ENCODE measurements at places on chromosomes 12 and 14.

DNA sequence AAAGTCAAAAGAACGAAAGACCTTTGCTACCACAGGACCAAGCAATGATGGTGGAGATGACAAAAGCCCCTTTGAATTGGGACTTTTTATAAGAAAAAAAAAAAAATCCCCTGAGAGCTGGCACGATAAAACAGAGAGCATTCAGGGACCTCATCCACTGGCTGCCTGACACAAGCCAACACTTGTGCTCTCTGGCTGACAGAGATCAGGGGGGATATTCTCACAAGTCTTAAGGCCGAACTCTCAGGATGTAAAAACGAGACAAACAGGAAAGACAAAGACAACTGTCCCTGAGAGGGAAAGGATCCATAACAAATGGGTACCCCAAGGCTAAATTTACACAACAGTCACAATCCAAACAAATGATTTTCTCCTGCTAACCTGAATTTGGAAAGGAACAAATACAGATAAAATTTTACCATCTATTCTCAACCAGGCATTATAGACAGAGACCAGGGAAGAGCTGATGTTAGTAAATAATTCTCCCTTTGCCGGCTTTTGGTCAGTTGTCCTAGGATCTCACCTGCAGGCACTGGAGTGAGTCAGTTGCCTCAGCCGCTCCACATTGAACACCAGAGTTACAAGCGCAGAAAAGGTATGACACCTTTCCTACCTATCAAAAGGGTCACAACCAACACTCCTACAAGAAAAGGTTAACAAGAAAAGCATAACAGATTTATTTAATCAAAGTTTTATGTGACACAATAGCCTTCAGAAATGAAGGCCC, 37.9 kb upstream of the GARIN6 start:
- DNase-seq, result peak; percentile 54

GRCh38 chr14:75736845-75737485, 75.9 kb downstream of the TTLL5 start:
- no peak for DNase-seq

DNA sequence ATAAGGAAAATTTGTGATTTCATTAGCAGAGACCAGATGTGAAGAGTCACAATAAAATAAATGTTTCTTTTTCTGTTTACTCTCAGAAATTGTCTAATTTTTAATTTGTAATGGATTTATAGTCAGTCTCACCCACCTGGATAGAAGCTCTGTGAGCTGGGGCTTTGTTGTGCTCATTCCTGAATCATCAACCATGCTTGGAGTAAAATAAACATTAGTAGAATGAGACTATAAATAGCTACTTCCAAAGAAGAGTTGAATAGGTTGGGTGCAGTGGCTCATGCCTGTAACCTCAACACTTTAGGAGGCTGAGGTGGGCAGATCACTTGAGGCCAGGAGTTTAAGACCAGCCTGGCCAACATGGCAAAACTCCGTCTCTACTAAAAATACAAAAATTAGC, 185.3 kb upstream of the FBXO33 start:
- DNase-seq, result no peak

- no peak for DNase-seq
These were observed 54.3 kb downstream of the PLCZ1 start for GRCh38 chr12:18683327-18684013.

GRCh38 chr12:49346659-49347310, at the start of gene DNAJC22:
TSS of gene DNAJC22 (plus strand) at chr12:49346888. CDS start at chr12:49348873, 1,985 bp downstream.
- no peak for DNase-seq

- no peak for DNase-seq
These were observed 2.2 kb downstream of the PCBP2 start for GRCh38 chr12:53453953-53454640.

DNA sequence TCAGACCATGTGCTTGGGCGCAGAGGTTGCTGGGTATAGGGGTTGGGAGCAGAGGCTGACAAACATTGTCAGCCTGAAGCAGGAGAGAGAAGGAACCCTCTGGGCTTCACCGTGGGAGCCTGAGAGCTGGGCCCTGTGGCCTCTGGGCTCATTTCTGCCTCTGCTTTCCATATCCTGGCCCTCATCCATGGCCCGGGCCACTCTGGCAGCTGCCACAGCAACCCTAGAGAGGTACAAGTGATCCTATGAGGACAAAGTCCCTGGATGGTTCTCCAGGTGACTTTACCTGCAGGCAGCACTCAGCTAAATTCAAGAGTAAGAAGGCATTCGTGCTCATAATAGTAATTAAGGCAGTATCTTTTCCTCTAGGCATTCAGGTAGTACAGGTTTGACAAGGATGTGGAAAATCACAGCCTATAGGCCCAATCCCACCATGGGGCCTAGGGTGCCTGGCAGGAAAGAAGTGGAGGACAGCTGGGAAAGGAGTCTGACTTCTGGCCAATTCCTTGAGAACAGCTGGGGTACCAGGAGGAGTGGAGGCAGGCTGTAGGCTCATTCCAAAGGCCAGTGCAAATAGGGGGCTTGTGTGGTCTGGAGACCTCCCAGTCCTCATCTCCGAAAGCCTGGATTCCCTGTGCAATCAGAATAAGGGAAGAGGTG, 3.6 kb upstream of the TTC7B start:
- DNase-seq, result no peak

- no peak for DNase-seq
These were observed at the start of gene KRT4 for GRCh38 chr12:52813885-52814709. TSS of gene KRT4 (minus strand) at chr12:52814116. CDS start at chr12:52814058, 58 bp downstream.

GRCh38 chr12:105554223-105554678, 223.8 kb downstream of the C12orf75 start:
- DNase-seq, result no peak

GRCh38 chr12:33432992-33433391, 6.6 kb downstream of the SYT10 start:
- no peak for DNase-seq

- DNase-seq, result no peak
These were observed 290.8 kb upstream of the NOVA1 start for GRCh38 chr14:26888592-26888991.

- no peak for DNase-seq
These were observed 574.1 kb downstream of the PRKD1 start for GRCh38 chr14:29353513-29353912.

- no peak for DNase-seq
These were observed 27.0 kb downstream of the SYNE3 start for GRCh38 chr14:95489214-95490137.

GRCh38 chr12:69913526-69913925, 88.5 kb downstream of the MYRFL start:
- DNase-seq, result no peak

DNA sequence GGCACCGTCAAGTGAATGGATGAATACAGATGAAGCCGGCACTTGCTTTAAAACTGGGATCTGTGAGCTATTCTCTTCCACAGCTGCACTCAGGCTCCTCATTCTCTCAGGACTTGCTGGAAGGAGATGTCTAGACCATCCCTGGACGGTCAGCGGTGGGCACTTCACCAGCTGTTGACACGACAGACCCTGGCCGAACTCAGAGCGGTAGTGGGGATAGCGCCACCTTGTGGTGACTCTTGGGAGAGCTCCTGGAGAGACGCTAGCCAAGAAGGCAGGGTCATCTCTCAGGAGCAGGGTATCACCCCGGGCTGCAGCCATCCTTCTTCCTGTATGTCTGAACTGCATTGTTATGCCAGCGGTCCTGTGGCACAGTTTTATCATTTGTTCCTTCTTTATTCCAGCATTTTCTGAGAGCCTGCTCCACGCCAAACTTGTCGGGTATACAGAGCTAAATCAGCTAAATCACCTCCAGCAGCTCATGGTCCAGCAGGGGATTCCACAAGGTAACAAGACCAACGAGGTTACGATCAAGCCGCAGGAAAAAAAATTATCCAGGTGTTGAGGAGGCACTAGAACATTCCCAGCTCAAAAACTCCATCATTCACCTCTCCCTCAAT, 10.0 kb downstream of the WNT1 start:
- DNase-seq, result no peak

- no peak for DNase-seq
These were observed 460.2 kb downstream of the TMEM117 start for GRCh38 chr12:44295958-44296623.

GRCh38 chr12:95202691-95203486, 14.4 kb downstream of the FGD6 start:
- DNase-seq, result no peak

- DNase-seq, result no peak
These were observed 127.1 kb upstream of the RTL1 start for GRCh38 chr14:101030586-101030985.

DNA sequence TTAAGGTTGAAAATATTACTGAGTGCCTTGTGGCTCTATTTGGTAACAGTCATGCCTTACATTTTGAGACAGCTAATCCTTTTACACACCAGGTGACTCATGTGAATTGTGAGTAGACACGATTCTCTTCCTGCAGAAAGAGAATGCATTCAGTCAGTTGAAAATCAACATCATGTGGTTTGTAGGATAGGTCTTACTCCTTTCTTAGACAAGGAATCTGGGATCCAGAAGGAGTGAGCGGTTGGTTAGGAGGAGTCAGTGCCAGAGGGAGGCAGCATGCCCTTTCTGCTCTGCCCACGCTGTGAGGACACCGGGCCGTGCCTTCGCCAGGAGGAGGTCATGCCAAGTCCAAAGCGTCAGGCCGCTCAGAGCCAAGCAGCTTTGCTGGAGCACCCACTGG, 47.6 kb downstream of the TRAF3 start:
- DNase-seq, result no peak

GRCh38 chr12:65278576-65279368, at the start of gene MSRB3:
TSS of gene MSRB3 (plus strand) at chr12:65278683. CDS start at chr12:65308580, 29,897 bp downstream.
- DNase-seq, result no peak

GRCh38 chr14:94979891-94980290, 177.4 kb downstream of the DICER1 start:
- DNase-seq, result no peak

GRCh38 chr14:60944204-60944603, 36.7 kb downstream of the TRMT5 start:
- DNase-seq, result no peak

GRCh38 chr12:5187136-5187535, 143.5 kb downstream of the KCNA5 start:
- DNase-seq, result no peak

GRCh38 chr14:101855958-101856357, 94.4 kb downstream of the PPP2R5C start:
- no peak for DNase-seq

DNA sequence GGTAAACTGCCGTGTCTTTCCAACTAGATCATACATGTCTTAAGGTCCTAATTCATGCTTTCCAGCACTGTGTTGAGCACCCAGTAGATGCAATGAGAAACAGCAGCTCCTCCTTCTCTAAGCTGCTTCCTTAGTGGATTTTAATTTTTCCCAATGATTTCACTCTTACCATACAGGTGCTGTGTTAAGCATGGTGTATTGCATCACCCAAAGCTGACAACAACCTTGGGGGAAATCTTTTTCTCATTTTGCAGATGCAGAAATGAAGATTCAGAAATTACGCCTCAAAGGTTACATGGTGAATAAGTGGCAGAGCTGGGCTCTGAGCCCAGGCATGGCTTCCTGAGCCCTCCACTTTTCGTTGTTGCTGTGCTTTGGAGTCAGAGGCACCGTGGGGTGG, 75.6 kb downstream of the NEDD1 start:
- DNase-seq, result no peak

DNA sequence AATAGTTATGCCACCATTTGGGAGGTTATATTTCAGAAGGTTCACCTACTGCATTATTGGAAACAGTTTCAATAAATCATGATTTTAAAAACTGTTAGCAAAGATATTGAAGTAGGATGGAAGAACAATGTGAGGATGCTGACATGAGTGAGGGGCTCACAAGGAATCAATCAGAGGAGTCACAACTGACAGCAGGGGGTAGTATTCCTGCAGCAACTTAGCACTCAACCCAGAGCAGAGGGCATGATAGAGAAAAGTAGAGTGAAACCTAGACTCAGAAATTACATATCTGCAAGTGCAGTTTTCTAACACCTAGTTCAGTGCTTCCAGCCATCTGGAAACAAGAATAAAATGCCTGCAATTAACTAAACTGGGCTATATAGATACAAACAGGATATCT, 772.5 kb upstream of the USP15 start:
- DNase-seq, result no peak

DNA sequence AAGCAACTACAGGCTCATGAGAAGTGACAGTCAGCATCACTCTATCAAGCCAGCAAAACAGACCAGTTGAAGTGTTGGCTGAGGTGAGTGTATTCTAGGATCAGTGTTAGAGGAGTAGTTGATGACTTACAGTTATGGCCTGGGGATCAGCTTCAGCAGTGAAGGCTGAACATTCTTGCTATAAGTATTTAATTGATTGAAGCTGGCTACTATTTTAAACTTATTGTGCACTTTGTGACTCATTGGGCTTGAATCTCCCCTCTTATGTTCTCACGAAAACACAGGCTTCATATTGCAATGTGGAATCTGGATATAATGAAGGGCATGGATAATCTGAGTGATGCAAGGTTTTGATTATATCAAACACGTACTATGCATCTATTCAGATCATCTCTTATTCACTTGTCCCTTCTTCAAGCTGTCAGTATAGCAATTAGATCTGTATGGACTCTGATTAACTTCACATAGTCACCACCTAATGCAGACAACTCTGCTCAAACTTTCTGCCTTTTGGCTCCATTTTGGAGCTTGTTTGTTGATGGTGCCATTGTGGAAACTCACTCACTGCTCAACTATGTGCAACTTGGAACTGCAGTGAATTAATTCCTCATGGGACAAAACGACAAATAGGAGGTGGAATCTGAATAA, 309.2 kb downstream of the SLC16A7 start:
- DNase-seq, result no peak

DNA sequence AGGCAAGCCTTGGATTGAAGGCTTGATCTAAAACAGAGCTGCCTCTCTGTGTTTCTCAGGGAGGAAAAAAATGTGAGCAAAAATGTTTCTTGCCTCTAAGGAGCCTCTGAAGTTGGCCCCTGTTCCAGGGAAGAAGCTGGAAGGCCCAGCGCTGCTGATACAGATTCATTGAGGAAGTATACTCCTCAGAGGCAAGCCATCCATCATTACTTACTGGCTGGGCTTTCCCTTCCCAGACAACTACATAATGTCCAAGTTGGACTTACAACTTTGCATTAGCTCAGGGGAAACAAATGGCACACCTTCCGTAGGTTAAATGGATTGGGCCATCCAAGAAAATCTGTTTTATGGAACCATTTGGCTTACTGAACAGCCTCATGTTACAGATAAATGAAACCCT, 263.7 kb upstream of the SEL1L start:
- DNase-seq, result no peak

- DNase-seq, result no peak
These were observed 19.7 kb upstream of the CKAP4 start for GRCh38 chr12:106267535-106267934.

DNA sequence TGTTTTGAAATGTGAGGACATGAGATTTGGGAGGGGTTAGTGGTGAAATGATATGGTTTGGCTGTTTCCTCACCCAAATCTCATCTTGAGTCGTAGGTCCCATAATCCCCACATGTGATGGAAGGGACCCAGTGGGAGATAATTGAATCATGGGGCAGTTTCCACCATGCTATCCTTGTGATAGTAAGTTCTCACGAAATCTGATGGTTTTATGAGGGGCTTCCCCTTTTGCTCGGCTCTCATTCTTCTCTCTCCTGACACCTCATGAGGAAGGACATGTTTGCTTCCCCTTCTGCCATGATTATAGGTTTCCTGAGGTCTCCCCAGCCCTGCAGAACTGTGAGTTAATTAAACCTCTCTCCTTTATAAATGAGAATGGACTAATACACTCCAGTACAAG, 18.0 kb downstream of the GALNT6 start:
- DNase-seq, result no peak

- no peak for DNase-seq
These were observed 7.8 kb downstream of the PITPNM2 start for GRCh38 chr12:123142921-123143735.

All from iPS DF 19.7 (cell line).